ENCODE measurements at places on chromosomes 16 and 17.

GRCh38 chr16:66899310-66899944 is 19.1 kb downstream of the PDP2 start:
- DNase-seq = no peak

- no peak for DNase-seq
Observed at GRCh38 chr16:25135254-25135878, 23.8 kb downstream of the LCMT1 start.

DNA sequence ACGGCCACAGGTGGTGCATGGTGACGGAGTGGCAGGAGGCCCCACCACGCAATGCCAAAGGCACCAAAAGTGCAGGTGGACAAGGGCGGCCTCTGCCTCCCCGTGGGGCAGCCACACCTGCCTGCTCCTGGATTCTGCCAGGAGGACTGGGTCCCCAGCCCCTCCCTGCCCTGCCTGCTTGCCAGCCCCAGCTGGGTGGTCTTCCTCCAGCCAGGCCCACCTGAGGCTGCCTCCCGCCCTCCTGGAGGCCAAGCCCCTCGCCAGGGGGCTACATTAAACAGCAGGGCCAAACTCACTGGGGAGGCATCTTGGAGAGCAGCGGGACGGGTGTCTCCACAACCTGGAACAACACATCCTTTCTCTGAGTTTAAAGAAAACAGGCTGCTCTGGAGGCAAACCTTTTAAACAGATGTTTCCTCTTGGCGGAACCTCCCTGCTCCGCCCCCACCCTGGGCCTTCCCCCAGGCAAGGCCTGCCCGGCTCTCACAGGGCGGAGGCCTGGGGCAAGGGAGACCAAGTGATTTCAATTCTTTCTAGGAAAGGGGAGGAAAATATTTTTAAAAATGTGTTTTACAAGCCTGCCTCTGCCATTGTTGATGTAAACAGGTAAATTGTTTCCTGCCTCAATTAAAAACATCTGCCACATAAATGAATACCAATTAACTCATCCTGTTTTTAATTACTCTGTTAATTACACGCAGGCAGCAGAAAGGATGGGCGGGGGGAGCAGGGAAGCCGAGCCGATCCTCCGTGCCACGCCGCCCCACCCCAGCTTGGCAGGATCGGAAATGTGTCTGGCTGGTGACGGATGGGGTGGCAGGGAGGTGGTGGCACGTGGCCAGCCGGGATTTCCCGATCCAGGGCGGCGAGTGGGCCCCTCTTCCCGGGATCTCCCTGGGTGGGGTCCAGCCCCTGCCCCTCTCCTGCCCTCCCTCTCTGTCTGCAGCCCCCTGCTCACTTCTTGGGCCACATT is 54.4 kb upstream of the PABPN1L start:
- no peak for DNase-seq

DNA sequence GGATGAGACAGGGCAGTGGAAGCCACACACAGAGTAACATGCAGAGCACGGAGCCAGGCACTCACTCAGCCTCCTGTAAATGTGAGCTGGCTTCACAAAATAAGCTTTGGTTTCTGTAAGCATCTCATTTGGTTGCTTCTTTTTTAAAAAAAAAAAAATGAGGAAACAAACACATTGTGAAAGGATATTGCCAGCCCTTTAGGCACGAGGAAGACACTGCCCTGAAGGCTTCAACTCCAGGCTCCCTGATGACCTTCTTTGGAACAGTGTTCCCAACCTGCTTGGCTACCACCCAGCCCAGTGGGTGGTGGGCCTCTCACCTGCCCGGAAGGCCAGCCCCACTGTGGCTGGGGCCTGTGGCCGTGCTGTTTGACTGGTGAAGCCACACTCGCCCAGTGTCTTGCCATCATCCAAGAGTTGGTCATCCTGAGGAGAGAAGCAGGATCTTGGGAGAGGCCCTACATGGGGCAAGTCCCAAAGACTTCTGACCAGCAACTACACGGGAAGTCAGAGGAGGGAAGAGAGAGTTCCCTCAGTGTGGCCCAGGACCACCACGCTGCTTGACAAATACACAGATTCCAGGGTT is 1.9 kb downstream of the ELOB start:
- no peak for DNase-seq

Data from MM.1S (cell line).